T-helper 9 cell (primary cell): ENCODE measurements at places on chromosomes 7 and 10.

GRCh38 chr7:99674995-99675742 is 4.6 kb downstream of the CYP3A5 start:
- DNase-seq, result no peak

DNA sequence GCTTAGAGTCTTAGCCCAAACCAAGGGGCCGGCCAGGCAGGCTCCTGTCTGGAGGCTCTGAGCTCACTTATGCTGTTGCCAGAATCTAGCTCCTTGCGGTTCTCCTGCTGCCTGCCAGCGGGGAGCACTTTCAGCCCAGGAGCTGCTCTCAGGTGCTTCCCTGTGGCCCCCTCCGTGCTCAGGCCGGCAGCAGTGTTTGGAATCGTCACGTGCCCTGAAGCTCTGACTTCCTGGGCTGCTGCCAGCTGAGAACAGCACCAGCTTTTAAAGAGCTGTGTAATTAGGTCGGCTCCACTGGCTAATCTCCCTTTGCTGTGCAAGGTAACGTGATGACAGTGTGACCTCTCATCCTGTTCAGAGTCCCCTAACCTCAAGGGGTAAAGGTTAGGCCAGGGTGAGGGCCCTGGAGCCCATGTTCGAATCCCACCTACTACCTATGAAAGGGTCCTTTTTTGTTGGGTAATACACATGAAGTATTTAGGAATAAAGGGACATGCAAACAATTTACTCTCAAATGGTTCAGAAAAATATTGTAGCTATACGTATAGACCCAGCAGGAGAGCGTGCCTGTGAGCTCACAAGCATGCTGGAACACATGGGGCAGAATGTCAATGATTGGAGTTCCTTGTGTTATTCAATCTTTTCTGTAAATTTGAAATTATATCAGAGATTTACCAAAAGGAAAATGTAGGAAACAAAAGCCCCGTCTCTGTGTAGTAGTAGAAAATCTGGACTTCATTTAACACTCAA is 16.6 kb downstream of the ZNF862 start:
- no peak for DNase-seq

DNA sequence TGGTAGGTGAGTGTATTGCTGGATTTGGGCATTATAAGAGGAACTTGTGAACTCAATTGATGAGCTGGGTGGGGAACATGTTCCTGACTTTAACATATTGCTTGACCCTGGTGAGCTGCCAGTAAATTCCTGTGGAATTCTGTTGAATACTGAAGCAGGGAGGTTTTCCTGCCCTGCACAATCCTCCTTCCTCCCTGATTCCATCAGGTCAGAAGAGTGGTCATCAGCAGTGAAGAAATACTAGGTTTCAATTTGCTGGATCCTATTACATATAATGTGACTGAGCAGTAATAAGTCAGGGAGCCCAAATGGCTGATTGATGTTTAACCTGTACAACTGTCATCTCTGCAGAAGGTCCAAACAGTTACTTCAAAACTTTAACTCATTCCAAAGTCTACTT is 581.2 kb downstream of the SUGCT start:
- DNase-seq, result no peak

GRCh38 chr7:374706-375311 is 84.8 kb downstream of the FOXL3 start:
- no peak for DNase-seq

- no peak for DNase-seq
Observed at GRCh38 chr10:83819609-83820008, 319.7 kb upstream of the GHITM start.

DNA sequence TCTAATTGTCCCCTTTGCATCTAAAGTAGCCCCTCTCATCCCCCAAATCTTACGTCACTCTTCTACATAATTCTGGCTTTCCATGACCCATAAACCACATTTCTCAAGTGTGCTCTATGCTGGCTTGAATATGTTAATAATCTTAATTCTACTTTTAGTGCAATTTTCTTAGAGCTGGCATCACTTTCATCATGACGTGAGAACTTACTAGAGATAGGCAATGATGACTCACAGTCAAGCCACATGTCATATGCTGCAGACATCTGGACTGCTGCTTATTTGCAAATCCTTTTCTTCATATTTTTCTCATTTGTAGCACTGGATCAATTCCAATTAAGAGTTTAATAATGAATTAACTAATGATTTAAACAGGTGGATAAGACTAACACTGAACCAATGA is 260.7 kb upstream of the PRKCQ start:
- DNase-seq, result no peak

DNA sequence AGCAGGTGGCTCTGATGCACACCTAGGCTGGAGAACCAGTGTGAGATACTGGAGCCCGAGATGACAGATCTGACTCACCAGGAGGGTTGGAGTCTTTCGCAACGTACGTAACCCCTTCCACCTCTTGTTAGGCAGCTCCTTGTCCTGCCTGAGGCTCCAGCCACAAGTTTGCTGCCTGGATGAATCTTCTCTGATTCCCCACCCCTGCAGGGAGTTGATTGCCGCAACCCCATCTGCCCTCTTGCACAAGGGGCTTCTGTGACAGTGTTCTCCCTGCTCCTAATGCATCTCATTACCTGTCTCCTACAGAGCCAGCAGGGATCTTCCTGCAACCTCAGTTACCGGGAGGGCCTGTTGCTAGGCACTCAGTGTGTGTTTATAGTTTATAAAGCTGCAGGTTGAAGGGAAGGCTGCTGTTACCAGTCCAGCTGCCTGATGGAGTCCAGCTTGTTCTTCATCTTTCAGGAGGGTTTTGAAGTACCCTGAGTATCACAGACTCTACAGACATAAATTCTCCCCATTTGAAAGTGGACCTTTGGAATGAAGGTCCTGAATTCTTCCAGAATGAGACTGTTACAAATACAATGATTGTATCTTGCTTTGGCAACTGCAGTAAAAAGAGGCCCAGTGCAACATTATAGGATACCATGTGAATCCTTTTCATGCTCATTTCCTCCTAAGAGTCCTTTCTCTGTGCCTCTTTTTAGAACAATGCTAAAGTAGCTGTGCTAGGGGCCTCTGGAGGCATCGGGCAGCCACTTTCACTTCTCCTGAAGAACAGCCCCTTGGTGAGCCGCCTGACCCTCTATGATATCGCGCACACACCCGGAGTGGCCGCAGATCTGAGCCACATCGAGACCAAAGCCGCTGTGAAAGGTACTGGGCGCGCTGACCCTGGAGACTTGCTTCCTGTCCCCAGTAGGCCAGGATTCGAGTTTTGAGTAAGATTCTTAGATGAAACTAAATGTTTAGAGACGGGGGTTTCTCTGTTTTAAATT is 6.5 kb downstream of the MDH2 start:
- no peak for DNase-seq

DNA sequence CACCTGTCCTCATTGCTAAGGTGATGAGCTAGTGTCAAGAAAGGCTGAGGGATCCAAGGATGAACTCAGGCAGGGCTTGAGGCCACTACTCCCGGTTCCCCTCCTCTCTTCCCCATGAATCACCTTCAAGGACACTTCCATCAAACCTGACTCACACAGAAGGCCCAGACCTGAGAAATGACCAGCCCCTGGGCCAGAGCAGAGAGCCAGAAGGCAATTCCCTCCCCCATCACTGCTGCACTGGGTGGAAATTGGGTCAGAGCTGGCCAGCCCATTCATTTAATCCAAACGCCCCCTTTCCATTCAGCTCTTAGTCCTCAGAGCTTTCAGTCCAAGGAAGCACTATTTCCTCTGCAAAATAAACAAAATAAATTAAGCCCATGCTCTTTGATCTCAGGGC is 182.0 kb downstream of the KCNMA1 start:
- no peak for DNase-seq

DNA sequence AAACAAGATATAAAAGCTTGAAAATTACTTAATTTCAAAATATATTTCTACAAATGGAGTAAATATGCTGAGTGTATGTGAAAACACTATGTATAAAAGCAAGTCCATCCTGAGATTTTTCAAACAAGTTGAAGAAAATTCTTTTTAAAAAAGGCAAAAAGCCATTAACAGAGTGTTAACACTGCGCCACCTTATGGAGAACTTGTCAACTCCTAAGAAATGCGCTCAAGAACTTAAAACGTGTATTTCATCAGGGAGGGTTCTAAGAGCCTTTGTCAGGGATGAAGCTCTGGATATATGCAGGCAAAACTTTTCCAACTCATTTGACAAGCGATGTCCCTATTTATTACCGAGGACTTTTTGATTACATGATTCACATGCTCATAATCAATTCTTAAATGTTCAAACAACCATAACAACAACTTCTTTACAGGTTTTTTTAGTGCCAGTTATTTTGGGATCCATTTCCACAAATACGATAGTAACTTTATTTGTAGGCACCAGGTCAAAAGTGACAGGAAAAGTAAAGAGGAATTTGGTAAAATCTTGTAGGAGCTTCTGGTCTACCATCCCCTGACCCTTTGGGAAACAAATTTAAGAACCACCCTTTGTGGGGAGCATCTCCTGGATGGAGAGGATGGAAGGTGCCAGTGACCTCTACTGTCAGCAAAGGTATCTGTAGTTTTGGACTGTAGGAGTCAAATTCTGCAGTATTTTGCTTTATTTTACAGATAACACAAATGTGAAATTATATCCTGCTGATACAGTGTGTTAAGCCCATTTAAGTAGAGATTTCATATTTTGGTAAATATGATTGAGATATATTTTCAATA is 23.2 kb downstream of the CALCR start:
- no peak for DNase-seq

DNA sequence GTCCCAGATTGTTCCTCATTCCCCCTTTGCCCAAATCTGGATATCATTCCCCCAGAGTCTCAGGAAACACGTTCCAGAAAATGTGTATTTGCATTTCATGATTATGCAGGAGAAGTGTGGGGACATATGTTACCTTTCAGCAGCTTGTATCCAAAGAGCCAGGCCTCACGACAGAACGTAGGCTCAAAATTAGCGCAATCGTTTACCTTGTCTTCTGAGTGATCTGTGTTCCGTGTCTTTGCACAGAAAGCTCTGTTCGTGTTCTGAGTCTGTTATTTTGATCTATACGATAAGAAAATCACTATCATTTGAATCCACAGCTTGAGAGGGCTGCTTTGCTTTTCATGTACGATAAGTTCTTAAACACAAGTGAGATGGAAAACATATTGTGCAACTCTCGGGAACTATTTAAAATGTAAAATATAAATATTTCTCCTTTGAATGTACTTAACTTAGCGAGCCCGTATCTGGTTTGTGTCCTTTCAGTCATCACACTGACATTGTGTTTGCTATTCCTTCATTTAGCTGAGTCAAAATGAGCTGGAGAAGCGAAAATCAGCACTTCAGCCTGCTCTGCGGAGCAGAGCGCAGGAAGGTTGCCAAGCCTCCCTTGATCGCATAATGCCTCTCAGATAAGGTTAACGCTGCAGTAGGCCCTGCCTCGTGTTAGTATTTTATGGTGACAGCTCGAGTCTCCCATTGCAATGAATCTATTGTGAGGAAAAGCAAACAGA is 80.2 kb upstream of the CACNB2 start:
- DNase-seq, result no peak

GRCh38 chr7:151792086-151792485 is 84.8 kb downstream of the PRKAG2 start:
- no peak for DNase-seq

- DNase-seq, result no peak
Observed at GRCh38 chr10:75532253-75532924, 101.0 kb downstream of the LRMDA start.

- no peak for DNase-seq
Observed at GRCh38 chr7:44466300-44467216, 23.9 kb downstream of the NUDCD3 start.
